ENCODE measurements at places on chromosomes 6 and 20.

- no peak for DNase-seq
These were observed 55.0 kb upstream of the PLCB1 start for GRCh38 chr20:8077137-8077466.

DNA sequence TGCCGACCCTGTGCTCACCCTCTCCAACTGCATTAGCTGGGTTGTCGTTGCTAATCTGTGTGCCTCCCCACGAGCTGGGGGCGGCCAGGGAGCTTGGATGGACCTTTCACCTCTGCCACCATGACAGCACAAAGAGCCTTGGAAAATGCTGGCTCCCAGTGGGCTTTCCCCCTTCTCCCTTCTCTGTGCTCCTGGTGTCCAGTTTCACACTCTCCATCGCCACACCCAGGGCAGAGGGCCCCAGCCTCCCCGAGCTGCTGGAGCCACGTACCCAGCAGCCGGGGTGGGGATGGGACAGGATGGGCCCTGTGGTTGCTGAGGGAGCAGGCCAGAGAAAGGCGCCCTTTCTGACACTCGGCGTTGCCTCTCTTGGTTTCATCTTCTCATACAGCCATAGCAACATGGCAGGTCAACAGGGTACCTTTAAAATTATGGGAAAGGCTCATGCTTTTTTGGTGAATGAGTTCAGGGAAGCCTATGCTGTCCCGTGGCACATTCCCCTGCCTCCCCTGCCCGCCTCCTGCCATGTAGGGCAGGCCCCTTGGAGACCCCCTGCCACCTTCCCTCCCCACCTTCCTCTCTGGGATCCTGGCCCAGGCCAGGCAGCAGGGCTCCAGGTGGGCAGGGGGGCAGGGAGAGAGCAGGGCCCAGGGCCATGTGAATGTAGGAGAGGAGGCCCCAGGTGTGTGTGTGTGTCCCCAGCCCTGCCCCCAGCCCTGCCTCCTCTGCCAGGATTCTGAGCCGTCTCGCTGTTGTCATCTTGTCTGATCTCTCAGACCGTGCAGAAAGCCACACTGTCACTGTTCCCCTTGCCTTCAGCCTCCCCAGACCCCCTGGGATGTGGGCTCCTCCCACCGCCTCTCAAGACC, 85.2 kb upstream of the CCDC167 start:
- no peak for DNase-seq

GRCh38 chr6:131001111-131001736, 61.8 kb downstream of the EPB41L2 start:
- DNase-seq, result no peak

DNA sequence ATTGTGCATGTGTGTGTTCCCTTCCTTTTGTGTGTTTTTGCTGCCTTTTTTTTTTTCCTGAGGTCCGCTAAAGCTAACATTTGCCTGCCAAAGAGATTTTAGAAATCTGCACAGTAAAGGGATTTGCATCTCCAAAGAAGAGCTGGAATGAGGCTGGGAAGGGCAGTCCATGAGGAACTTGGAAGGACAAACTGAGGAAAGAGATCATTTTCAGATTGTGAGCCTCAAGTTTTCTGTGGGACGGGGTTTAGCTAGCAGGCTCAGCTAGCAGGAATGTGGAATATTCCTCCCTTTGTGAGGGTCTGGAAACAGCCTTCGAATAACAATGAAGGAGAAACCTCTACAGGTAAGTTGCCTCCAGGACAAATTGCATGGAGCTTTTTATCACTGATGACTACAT, 3.8 kb downstream of the INSM1 start:
- DNase-seq, result no peak

- no peak for DNase-seq
These were observed 74.9 kb downstream of the FYN start for GRCh38 chr6:111798281-111798725.

- no peak for DNase-seq
These were observed 1.8 kb downstream of the OCSTAMP start for GRCh38 chr20:46548688-46549087.

GRCh38 chr6:166221040-166221439, 53.4 kb upstream of the TBXT start:
- no peak for DNase-seq

GRCh38 chr6:148743476-148743875, 3.4 kb upstream of the UST start:
- DNase-seq, result no peak

- DNase-seq, result peak; percentile 78
These were observed 660 bp upstream of the TFB1M start for GRCh38 chr6:155314773-155315515.

- DNase-seq, result no peak
These were observed 78.7 kb upstream of the PHACTR3 start for GRCh38 chr20:59525500-59526241.

DNA sequence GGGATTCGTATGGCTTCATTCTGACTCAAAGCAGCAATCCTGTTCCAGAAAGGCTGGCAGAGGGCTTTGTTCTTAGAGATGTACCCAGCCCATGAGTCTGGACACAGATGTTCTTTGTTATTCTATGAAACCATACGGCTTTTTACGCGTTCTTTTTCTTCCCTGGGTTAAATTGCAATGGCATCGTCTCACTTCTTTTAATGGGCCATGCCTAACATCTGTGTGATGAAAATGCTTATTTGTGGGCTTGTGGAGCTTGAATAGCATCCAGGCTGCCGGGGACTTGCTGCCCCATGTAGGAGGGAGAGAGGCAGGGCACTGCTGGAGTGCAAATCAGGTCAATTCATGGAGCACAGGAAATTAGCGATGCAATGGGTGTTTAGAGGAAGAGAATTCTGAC, 19.4 kb downstream of the FAM50B start:
- no peak for DNase-seq

DNA sequence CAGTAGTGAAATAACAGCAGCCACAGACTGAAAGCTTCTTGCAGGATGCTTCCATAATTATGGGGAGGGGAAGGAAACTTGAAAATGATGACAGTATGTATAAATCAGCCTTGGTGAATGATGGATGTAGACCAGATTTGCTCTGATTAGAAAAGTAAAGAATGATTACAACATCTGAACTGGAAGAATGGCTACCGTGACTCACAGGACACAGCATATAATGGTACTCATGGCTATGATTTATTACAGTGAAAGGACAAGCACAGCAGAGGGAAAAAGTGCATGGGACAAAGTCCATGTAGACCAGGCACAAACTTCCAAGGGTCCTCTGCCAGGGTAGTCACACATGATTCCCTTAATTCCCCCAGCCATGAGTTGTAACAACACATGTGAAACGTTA, 70.7 kb upstream of the POPDC3 start:
- no peak for DNase-seq

DNA sequence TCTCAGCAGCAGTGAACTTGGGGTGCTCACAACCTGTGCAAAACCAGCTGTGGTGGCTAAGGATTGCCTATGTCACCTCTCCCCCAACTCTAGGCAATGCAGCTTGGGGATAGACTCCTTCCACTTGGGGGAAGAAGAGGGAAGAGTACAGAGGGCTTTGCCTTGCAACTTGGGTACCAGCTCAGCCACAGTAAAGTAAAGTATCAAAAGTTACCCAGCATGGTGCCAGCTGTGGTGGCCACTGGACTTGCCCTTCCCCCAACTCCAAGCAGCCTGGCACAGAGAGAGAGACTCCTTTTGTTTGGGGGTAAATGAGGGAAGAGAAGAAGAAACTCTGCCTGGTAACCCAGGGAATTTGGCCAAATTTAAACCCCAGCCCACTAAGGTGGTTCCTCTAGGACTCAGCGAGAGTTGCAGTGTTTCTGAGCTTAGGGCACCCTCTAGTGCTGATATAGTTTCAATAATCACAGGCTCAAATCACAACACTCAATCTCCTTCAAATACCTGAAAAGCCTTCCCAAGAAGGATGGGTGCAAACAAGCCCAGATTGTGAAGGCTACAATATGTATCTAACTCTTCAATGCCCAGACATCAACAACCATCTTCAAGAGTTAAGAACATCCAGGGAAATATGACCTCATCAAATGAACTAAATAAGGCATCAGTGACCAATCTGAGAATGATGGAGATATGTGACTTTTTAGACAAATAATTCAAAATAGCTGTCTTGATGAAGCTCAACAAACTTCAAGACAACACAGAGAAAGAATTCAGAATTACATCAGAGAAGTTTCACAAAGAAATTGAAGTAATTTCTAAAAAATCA, 7.6 kb upstream of the DEFB129 start:
- DNase-seq, result no peak

DNA sequence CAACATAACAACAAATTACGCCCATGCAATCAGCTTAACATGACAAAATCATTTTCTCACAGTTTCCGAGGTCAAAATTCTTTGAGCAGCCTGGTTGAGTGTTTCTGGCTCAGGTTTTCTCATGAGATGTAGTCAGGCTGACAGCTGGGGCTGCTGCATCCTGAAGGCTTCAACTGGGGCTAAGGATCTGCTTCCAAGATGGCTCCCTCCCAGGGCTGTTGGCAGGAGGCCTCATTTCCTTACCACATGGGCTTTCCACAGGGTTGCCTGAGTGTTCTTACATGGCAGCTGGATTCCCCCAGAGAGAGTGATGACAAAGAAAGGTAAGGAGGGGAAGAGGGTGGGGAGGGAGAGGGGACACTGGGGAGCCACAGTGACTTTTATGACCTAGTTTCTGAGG, 63.1 kb upstream of the NNAT start:
- no peak for DNase-seq

Measured in T1000 (cell line).